ENCODE measurements at places on chromosomes 2 and 18.

DNA sequence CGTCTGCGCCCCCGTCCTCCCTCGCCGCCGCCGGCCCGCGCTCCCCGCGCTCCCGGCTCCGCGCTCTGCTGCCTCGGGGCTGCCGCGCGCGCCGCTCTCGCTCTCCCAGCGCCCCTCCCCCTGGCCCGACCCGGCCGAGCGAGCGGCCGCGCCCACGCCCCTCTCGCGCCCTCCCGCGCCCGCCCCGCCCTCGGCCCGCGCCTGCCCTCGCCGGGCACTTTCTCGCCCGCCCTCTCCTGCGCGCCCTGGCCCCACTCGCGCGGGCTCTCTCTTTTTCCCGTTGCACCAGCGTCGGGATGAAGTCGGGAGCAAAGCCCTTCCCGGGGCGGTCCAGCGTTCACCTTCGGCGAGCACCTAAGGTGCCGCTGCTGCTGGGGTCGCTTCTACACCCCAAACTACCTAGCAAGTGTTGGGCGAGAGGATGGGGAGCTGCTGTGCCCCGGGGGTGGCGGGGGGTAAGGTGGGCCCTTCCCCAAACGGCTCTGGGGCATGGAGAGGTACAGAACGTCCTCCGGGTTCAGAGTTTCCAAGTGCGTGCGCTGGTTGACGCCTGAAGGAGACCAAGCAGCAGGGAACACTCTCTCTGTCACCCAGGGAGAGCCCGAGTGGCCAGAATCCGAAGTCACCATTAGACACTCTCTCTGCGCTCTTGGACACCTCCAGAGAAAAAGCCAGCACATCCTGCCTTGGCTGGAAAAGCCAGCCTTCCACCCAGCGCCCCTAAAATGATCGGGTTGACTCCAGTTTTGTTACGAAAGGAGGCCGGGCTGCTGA lies at the start of gene COLEC12:
COLEC12 (minus strand) TSS at position 70 of the 774 bp plus-strand sequence. CDS start 187 bp downstream, outside the sequence.
- DNase-seq = peak; percentile 24

GRCh38 chr2:215188078-215188477 lies 49.7 kb upstream of the ABCA12 start:
- DNase-seq = no peak

DNA sequence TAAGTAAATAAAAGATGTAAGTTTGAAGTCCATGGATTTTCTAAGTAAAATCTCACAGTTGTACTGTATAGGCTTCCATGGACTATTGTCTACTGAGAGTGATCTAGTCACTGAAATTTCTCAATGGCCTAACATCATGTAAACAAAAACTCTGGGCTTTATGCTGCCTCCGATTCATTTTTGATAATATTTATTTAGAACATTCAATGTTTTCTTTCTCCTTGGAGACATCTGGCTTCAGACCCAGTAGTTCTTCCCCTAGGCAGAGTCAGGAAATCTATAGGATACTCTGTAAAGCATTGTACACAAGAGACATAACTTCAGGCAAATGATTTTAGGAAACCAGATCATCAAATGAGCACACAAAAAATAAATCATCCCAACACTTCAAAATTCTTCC lies 1208.6 kb upstream of the ZEB2 start:
- DNase-seq = no peak

DNA sequence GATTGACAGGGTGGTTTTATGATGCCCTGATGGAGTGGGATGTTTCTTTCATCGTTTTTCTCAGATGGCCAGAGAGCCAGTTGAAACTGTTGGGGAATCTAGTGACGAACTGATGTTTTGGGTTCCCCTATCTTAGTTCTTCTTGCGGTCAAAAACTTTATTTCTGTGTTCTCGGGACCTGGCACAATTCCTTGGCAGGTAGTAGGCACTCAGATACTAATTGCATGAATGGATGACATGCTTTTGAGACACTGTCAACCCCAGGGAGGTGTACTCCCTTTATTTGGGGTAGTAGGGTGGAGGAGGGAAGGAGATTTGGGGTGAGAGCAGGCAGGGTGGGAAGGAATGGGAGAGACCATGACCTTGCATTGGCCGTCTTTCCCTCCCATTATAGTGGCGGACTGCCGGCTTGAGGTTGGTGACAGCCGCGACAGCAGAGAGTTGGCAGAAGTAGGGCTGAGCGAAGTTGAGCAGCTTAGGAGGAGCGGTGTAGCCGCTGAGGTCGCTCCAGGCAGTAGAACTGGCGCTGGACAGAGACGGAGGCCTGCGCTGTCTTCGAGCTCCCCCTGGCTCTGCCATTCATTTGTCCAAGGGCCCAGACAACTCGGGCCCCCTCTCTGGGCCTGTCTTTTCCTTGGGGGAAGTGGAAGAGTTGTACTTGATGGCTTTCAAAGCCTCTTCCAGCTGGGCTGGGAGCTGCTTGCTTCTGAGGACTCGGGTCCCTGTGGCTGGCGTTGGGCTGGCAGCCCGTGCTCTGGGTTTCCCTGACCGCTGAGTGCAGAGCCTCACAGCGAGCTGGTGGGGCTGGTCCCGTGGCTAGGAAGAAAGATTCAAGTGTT lies 2.6 kb downstream of the TET3 start:
- peak; percentile 60 for DNase-seq

DNA sequence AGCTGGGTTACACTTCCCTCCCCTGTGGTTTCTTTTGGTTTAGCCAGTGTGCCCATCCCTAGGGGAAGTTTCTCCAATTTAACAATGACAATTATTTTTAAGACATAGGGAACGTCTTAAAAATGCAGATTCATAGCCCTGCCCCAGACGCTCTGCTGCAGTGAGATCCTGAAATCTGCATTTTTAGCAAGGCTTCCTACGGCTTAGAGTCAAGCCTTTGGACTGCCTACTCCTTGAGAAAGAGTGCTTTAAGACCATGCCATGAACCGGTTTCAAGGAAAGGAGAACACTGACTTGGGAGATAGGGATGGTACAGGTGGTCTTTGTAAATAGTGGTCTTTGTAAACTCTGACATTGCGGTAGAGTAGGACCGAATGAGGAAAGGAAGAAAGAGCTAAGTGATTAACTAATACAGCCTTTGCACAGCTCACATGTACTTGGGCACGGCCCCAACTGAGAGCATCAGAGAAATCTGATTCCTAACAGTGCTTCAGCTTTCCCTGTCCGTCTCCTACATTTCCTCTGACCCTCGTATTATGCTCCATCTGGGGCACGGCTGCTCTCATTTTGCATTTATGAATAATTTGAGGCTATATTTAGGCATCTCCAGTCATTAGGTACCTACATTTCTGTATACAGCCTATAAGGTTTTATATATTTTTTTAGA lies 217.6 kb upstream of the TANK start:
- no peak for DNase-seq

DNA sequence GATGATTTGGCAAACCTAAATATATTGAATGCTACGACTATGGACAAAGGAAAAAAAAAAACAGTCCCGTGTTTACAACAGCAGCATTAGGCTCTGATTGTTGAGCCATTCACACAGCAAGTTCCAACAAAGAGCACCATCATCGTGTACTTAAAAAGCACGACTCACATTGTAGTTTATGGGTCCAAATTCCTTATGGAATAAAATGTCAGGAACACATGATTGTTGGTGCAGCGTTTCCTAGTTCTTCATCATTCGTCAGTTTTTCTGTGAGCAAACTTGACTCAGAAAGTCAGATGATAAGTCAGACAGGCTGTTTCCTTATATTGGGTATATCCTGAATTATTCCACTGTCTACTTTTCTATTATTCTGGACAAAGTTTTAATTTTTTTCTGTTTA lies 10.0 kb upstream of the KIDINS220 start:
- no peak for DNase-seq

- no peak for DNase-seq
Observed at GRCh38 chr18:59502274-59503175, 143.5 kb upstream of the LMAN1 start.

- DNase-seq = no peak
Observed at GRCh38 chr2:240143276-240143675, 2.8 kb upstream of the OTOS start.

DNA sequence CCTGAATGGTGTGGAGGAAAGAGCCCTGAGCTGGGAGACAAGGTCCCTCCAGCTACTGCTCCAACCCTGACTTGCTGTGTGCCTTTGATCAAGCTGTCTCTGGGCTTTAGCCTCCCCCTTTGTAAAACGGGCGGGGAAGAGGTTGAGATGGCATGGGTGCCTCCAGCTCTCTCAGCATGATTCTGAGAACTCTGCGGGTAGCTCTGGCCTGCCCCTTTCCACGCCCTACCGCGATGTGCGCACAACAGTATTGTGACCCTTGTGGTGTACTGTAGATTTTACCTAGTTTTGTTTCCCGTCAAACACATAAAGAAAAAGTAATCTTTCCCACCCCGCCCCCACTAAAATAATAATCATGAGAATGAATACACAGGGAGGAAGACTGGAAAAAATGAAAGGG lies 5.3 kb downstream of the CD8A start:
- no peak for DNase-seq

DNA sequence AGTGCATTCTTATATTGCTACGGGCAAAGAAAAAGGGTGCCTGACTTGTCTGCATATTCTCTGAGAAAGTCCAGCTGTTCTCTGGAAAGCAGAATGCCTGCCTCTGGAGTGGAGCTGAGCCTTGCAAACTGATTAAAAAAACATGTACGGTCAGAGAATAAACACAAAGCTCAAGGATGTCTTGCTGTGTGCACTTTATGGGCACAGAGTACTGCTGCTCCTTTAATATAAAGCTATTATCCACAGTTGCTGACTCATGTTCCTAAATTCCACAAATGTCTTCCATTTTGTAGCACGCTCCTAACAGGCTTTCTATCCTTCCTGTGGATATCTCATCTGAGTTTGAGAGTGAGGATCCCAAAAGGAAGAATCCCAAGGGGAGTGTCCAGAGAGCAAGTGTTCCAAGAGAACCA lies 229.0 kb downstream of the MREG start:
- DNase-seq = no peak

GRCh38 chr2:177746358-177746757 lies 326.2 kb downstream of the PDE11A start:
- no peak for DNase-seq

Data from midbrain (tissue), 1 donor.